ENCODE measurements at places on chromosomes 1 and 21.

GRCh38 chr1:177048314-177049069 lies 116.0 kb downstream of the ASTN1 start:
- DNase-seq, result no peak

DNA sequence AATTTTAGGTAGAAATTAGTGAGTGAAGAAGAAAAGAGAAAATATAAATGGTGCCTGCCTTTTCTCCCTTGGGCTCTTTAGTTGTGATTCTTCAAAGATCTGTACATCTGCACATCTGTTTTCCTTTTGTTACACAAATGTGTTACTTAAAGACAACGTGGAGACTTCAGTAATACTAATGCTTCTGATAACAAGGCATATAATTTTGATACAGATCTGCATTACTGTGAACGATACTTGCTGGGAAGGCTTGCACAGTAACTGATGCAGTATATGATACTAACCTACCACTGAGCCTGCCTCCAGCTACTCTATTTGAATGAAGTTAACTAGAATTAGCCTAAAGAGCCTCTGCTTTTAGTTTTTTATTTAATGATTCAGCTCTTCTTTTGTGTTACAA lies 244.6 kb downstream of the COL11A1 start:
- DNase-seq, result no peak

GRCh38 chr1:2803931-2804627 lies 2.6 kb upstream of the TTC34 start:
- no peak for DNase-seq

- DNase-seq, result no peak
Observed at GRCh38 chr1:94280541-94280940, 43.2 kb upstream of the ARHGAP29 start.

DNA sequence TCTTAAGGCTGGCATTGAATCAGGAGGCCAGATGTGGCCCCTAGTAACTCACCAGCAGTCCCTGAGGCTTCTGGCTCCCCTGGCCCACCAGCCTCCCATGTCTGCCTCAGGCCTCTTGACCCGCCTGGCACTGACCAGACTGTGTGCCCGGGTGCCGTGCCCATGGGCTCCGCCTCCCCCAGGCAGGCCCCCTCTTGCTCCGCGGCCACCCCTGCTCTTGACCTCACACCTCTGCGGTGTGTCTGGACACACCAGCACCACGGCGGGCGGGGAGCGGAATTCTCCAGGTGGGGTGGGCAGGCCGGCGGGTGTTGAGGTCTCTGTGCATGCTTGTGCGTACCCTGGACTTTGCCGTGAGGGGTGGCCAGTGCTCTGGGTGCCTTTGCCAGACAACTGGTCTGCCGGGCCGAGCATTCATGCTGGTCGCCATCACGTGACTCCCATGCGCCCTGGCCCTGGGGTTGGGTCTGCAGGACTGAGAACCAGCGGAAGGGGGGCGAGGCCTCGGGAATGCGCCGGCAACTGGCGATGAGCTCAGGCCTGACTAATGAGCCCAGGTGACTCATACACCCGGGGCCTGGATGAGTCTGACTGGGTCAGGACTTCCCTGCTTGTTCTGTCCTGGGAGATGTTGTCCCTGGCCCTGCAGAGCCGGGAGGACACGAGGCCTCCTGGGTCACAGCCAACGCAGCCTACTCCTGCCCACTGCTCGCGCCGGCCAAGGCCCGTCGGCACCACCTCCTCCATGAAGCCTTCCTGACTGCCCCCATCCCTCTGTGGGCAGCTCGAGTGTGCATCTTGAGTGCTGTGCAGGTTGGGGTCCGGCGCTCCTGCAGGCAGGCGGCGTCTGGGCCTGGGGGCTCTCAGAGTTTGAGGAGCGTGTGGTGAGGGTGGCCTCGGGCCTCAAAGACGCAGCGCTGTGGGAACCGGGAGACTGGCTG lies 22.6 kb downstream of the COL18A1 start:
- DNase-seq, result no peak

- no peak for DNase-seq
Observed at GRCh38 chr1:192629612-192630011, 6.3 kb upstream of the RGS13 start.

- no peak for DNase-seq
Observed at GRCh38 chr1:116628448-116628847, 39.1 kb downstream of the IGSF3 start.

GRCh38 chr21:15539376-15539775 lies 190.4 kb upstream of the USP25 start:
- no peak for DNase-seq

- no peak for DNase-seq
Observed at GRCh38 chr21:33370305-33370704, 32.9 kb upstream of the IFNGR2 start.

DNA sequence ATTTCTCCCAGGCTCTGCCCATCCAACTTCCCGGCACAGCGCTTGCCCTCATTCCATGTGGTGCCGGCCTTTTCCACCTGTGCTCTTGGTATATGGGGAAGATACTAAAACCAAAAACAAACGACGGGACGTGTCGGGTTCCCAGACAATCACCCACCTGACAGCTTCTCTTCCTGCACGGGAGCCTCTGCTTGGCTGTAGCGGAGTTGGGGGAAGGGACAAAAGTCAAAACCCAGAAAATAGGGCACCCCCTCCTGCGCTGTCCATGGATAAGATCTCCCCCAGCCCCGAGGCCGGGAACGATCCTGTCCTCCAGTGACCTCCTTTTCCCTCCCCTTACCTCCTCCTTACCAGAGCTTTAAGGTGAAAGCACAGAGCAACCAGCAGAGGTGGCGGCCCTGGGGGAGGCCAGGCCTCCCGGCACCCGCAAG lies 640 bp downstream of the JTB start:
- DNase-seq, result no peak

- no peak for DNase-seq
Observed at GRCh38 chr21:15706696-15707095, 23.1 kb upstream of the USP25 start.

DNA sequence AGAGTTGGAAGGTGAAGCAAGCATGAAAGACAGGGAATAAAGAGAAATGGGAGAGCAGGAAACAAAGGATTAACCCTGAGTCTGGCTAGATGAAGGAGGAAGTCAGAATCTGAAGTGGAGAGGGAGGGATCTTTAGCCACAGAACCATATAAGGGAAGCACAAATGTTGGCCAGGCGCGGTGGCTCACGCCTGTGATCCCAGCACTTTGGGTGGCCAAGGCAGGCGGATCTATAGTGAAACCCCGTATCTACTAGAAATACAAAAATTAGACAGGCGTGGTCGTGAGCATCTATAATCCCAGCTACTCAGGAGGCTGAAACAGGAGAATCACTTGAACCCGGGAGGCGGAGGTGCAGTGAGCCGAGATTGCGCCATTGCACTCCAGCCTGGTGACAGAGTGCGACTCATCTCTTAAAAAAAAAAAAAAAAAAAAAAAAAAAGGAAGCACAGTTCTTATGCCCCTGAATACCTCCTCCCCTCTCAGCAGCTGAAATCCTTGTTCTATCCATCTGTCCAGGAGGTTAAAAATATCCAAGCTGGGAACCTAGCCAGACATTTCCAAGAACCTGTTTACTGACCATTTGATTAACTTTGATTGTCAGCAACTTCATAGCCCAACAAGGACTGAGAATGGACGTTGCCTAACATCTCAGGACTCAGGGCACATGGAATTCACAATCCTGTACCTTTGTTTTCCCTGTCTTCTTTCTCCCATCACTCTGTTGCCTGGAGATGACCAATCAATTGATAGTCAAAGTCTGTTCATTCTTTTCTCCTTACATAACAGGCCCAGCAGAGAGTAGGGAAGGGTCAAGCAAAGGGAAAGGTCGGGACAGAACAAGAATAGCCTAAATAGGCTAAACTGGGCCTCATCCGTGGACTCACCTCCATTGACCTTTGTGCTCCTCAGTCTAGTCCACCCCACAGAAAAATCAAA lies 10.6 kb downstream of the TXNIP start:
- DNase-seq, result no peak

DNA sequence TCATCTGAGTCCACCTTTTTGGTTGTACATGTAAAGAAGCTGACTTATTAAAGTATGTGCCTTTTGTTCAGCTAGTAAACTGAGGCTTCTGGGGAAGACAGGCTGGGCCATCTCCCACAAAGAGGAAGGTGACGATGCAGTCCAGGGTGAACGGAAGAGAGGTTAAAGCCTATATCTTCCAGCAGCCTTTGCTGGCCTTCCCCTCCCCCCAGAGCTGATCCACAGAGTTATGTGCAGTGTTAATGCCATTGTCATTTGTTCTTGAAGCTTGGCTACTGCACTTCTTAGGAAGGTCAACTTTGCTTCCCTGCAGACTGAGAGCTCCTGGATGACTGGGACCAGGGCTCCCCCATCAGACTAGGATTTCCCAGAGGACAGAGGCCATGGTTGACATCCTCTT lies 2.2 kb downstream of the SLC30A2 start:
- DNase-seq, result no peak

DNA sequence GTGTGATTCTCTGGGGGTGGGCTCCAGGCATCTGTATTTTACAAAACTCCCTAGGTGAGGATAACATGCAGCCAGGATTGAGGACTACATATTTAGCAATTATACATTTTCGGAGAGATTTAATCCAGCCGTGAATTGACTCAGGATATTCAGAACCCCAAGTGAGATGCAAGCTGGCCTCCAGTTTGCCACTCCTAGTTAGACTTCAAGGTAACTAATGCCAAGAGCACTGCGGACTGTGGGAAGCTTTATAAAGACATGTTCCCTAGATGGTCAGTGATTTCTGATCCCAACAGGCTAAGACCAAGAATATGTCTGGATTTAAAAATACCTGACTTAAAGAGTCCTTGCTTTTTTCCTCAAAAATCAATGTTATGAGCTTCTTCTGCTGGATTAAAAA lies 308.5 kb downstream of the NTNG1 start:
- DNase-seq, result no peak

GRCh38 chr21:26918323-26919079 lies 48.4 kb downstream of the ADAMTS5 start:
- no peak for DNase-seq

DNA sequence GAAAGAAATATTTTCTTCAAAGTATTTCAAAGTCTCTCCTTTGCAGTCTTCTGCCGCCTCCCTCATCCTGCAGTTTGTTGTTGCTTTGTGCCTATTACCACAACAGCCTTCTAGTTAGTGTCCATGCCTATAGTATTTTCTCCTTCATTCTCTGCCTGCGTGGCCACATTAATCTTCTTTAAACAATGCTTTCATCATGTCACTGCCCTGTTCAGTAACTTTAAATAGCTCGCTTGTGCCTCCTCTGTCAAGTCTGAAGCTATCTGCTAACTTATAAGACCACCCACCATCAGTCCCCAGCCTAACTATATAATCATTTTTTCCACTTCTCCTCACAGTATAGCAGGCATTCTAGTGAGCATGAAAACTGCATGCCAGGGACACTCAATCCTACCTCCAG lies 290.3 kb downstream of the PDE4B start:
- DNase-seq, result no peak

DNA sequence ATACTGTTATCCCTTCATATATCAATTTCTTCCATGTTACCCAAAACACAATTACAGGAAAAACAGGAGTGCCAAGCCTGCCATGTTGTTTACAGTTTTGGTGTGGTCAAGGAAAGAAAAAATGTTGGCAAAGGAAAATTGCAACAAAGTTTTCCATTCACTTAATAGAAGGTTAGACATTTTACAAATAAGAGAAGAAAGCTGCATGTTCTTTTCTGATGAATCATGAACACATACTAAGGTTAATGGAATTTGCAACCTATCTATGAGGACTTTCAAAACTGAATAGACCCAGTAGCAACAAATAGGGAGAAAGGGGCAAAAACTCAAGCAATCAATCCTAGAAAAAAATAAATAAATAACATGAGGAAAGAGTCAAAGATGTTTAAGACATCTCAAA lies 556.7 kb downstream of the DPYD start:
- DNase-seq, result no peak

- no peak for DNase-seq
Observed at GRCh38 chr1:165330483-165330882, 26.0 kb downstream of the LMX1A start.

DNA sequence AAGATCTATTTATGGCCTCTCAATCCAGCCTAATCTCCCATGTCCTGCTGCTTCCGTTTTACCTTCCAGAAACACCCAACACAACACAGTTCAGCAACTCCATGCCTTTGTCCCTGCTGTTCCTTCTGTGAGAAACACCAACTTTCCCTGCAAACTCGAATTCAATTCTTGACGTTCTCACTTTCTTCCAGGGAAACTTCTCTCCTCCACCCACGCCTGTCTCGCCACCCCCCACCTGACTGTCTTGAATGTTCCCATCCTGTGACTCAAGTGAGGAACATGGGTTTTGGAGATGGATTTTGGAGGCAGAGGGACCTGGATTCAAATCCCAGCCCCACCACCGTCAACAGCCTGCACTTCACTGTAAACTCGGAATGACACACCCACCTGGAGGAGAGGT lies 44.8 kb downstream of the GRHL3 start:
- DNase-seq, result no peak

DNA sequence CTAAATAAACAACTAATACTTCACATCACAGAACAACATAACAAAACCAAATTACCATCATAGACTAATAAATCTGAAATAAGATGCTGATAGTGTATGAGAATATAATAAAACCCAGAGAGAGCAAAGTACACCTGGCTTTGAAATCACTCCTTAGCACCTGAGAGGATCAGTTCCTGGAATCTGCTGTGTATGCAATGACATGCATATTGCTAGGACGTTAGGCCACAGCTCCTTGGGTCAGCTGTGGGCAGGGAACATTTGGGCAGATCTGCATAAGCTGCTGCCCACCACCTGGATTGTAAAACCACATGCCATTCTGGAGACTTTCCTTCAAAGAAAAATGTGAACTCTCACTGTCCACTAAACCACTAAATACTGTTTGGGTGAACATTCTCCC lies 81.1 kb downstream of the NR5A2 start:
- DNase-seq, result no peak

GRCh38 chr1:193846876-193847604 lies 660.6 kb upstream of the B3GALT2 start:
- no peak for DNase-seq

DNA sequence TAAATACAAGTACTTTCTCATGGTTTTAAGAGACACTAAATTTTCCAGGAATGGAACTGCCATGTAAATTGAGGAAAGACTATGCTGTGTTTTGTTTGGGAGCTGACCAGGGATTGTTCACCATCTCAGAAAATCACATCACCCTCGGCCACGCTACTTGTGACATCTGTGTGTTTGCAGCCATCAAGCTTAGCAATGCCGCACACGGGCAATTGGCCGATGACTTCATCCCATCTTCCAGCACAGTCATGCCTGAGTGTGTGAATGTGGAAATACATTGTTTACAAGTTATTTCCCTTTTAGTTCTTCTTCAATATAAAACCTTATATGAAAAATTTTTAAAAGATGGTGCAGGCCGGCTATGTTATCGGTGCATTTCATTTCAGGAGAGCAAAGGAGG lies 121.6 kb downstream of the GLIS1 start:
- no peak for DNase-seq

GRCh38 chr1:167447521-167448136 lies 70.7 kb downstream of the CD247 start:
- DNase-seq, result peak; percentile 79

DNA sequence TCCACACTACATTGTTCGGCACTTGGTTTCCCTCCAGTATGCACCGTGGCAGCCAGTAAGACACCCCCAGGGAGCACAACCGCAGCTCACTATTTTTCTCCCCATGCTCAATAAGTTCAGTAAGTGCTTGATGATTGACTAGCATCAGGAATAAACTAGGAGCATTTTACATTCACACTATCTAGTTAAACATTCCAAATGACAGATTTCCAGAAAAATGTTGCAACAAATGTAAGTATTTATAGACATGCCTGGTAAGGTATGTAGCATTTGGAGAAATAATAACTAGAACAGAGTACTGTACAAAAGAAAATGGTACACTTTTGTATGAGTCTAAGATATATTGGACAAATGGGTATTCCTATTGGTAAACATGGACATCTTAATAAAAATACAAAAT lies 92.9 kb downstream of the SLC45A1 start:
- DNase-seq, result no peak

GRCh38 chr1:179774000-179774399 lies 30.9 kb downstream of the FAM163A start:
- no peak for DNase-seq

Data from CD4-positive, alpha-beta T cell treated with Interleukin-6 at 100 ng/mL for 8 hours (primary cell).